ENCODE measurements at places on chromosomes 5 and 9. TPM values are rescaled to one million over a fixed set of nuclear protein-coding genes. Genes with fewer than 3 reads are reported as not detected.

DNA sequence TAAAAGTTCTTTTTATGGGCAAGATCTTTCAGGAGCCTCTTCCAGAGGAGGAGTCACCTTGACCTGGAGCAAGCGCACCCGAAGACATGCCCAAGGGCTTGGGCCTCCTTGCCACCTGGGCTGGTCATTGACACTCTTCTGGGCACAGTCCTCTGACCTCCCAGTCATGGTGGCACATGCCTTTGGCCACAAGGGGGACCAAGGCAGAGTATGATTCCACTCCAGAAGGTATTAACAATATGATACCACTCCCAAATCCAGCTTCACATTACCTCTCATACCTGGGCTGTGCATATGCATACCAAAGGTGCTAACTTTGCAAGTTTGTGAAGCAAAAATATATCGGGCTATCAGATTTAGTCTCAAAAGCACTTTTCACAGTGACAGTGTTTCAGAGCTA lies 84.6 kb downstream of the MAST4 start:
- no peak overlapping the region for H3K4me3 ChIP-seq
- DNase-seq, result no peak
- no peaks in the 10 kb centered on the region for H3K27me3 ChIP-seq
- no peaks in the 10 kb centered on the region for H3K4me1 ChIP-seq
- H3K27ac ChIP-seq, result no peak overlapping the region
- no peaks in the 10 kb centered on the region for H3K36me3 ChIP-seq

GRCh38 chr9:91359734-91360470 lies 1.8 kb downstream of the AUH start:
- H3K4me3 ChIP-seq, result peak overlapping the region; percentile 100
- peak overlapping the region; percentile 94 for H3K27ac ChIP-seq
- H3K27me3 ChIP-seq, result no peaks in the 10 kb centered on the region

- H3K27me3 ChIP-seq, result no peaks in the 10 kb centered on the region
- H3K36me3 ChIP-seq, result no peaks in the 10 kb centered on the region
- no peak overlapping the region for H3K4me3 ChIP-seq
- H3K27ac ChIP-seq, result no peak overlapping the region
- no peaks in the 10 kb centered on the region for H3K4me1 ChIP-seq
These were observed 17.0 kb upstream of the AUH start for GRCh38 chr9:91378695-91379127.

- no peaks in the 10 kb centered on the region for H3K27me3 ChIP-seq
- DNase-seq, result no peak
- no peaks in the 10 kb centered on the region for H3K36me3 ChIP-seq
- no peak overlapping the region for H3K4me3 ChIP-seq
These were observed 425.7 kb downstream of the PIK3R1 start for GRCh38 chr5:68641211-68641610.

- DNase-seq, result no peak
- H3K4me1 ChIP-seq, result no peaks in the 10 kb centered on the region
- no peak overlapping the region for H3K4me3 ChIP-seq
- H3K27me3 ChIP-seq, result no peaks in the 10 kb centered on the region
- H3K27ac ChIP-seq, result no peak overlapping the region
- H3K36me3 ChIP-seq, result no peaks in the 10 kb centered on the region
These were observed 63.4 kb downstream of the ANGPTL2 start for GRCh38 chr9:127059030-127059429.

- H3K36me3 ChIP-seq, result no peaks in the 10 kb centered on the region
- no peak overlapping the region for H3K27ac ChIP-seq
- no peak for DNase-seq
- H3K4me3 ChIP-seq, result no peak overlapping the region
These were observed 185.7 kb upstream of the GNA14 start for GRCh38 chr9:77833561-77834429.

The ZDHHC11 gene
- 9.8 TPM for total RNA-seq

Measured in prostate gland (tissue), 2 donors.